ENCODE measurements at places on chromosomes 6 and 20. TPM values are rescaled to one million over a fixed set of nuclear protein-coding genes. Genes with fewer than 3 reads are reported as not detected.

RIMS4 gene
- 40.6 TPM for polyA plus RNA-seq

GHRH gene
- polyA plus RNA-seq = not detected

OR2J1 gene
- 0.12 TPM for polyA plus RNA-seq

HLA-DRA gene
- not detected for polyA plus RNA-seq

RNF8 gene
- 54.0 TPM for polyA plus RNA-seq

TNFRSF6B gene
- polyA plus RNA-seq = not detected

HSPA1L gene
- polyA plus RNA-seq = 2.6 TPM

LY6G6F gene
- not detected for polyA plus RNA-seq

C20orf141 gene
- polyA plus RNA-seq = not detected

Measured in neural cell (in vitro differentiated cells).